ENCODE measurements at places on chromosomes 5 and 9.

DNA sequence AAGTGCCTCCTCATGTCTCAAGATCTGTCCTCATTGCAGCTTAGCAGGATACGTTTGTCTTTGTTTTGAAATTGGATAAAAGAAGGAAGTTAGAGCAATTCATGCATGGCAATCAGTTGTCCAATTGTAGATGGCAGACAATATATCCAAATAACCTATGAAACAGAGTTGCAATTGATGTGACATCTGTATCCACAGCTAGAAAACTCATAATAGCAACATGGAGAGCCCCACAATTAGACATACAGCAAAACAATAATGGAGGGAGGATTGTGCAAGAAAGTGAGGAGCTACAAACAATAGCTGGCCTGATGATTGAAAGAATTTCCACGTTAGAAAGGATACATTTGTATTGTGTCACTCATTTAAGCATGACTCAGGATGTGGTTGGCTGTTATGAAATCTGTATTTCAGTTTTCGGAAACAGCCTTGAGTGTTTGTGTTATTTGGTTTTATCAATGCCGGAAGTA is 132.0 kb downstream of the FAM174A start:
- H3K27ac ChIP-seq, result no peak overlapping the region
- H3K4me1 ChIP-seq, result no peaks in the 10 kb centered on the region
- DNase-seq, result peak; percentile 93
- no peaks in the 10 kb centered on the region for H3K27me3 ChIP-seq
- no peak overlapping the region for H3K4me3 ChIP-seq

DNA sequence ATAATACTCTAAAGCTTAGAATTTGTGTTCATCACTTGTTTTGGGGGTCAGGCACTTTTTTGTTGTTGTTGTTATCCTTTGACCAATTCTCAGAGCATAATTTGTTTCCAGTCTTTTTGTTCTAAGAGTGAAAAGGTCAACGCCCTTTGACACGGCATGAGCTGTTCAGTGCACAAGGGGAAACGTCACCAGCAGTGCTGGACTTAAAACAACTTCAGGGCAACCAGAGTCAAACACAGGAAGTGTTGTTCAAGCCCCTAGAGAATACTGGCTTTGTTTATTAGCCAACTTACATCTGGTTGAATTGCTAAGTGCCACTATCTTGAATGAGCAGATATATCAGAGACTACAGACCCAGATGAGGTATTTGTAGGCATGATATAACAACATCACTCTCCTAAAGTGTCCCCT is 368.9 kb downstream of the TMEM161B start:
- H3K27me3 ChIP-seq, result no peaks in the 10 kb centered on the region
- no peaks in the 10 kb centered on the region for H3K36me3 ChIP-seq
- H3K4me3 ChIP-seq, result no peak overlapping the region

DNA sequence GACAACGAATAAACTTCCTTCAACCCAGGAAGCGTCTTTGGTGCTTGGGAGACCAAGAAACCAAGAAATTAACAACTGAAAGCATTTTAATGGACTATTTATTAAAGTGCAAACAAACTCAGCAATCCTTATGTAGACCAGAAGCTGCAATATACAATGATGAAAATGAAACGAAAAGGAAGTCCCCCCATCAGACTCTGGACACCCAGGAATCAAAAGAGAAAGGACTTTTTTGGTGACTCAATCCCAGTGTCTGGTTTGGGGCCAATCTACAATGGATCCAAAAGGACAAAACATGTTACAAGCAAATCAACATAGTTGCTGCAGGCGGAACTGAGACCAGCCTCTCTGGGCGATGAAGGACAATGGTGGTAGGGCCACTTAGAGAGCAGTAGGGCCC is 39.5 kb downstream of the C9orf152 start:
- peak; percentile 21 for DNase-seq
- no peak overlapping the region for H3K4me3 ChIP-seq
- peaks cover 3% of the 10 kb centered on the region for H3K36me3 ChIP-seq
- H3K27ac ChIP-seq, result no peak overlapping the region
- peaks cover 13% of the 10 kb centered on the region for H3K4me1 ChIP-seq

DNA sequence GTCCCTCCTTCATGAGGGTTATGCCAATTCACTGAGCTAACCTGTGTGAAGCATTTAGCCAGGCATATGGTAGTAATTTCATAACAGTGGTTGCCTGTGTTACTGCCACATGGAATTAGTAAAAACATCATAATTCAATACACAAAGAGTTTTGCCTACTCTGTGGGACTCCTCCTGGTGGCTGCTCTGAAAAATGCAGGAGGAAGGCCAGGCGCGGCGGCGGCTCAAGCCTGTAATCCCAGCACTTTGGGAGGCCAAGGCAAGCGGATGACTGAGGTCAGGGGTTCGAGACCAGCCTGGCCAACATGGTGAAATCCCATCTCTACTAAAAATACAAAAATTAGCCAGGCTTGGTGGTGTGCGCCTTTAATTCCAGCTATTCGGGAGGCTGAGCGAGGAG is 547.3 kb downstream of the CDK5RAP2 start:
- H3K27ac ChIP-seq, result no peak overlapping the region
- no peaks in the 10 kb centered on the region for H3K36me3 ChIP-seq
- DNase-seq, result no peak
- H3K4me1 ChIP-seq, result no peaks in the 10 kb centered on the region

GRCh38 chr9:134707031-134707680 is 65.6 kb downstream of the COL5A1 start:
- peaks cover 2% of the 10 kb centered on the region for H3K27me3 ChIP-seq
- no peaks in the 10 kb centered on the region for H3K4me1 ChIP-seq
- no peak overlapping the region for H3K4me3 ChIP-seq
- no peak overlapping the region for H3K27ac ChIP-seq

- no peak for DNase-seq
- H3K27me3 ChIP-seq, result no peaks in the 10 kb centered on the region
- no peak overlapping the region for H3K4me3 ChIP-seq
- no peak overlapping the region for H3K27ac ChIP-seq
These were observed 15.4 kb downstream of the NDUFS4 start for GRCh38 chr5:53575831-53576230.

- no peak overlapping the region for H3K4me3 ChIP-seq
- H3K4me1 ChIP-seq, result peaks cover 2% of the 10 kb centered on the region
- no peaks in the 10 kb centered on the region for H3K27me3 ChIP-seq
These were observed 60.3 kb upstream of the NEK6 start for GRCh38 chr9:124197177-124198095.

DNA sequence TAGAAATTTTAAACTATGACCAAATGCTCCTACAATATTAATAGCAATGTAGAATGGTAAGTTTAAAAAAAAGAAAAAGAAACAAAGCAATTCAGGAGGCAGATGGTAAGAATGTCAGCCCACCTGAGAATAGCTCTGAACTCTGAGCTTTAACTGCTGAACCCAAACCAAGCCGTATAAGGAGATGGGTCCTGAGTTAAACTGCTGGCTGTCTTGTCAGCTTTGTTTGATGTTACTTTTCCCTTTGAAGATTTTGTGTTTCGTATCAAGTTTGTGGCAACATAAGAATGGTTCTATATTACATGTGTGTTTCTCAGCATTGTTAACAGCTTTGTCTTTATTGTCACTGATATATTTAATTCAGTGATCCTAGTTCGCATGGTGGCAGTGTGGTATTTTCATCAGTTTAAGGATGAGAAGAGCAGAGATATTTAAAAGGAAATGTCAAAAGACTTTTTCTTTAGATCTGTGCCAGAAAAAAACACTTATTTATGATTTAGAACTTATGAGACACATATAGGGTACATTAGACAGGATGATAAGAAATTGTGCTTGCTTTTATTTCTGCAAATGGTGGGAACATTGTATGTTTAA is 390.1 kb downstream of the CCDC171 start:
- no peak overlapping the region for H3K27ac ChIP-seq
- H3K4me1 ChIP-seq, result no peaks in the 10 kb centered on the region
- no peaks in the 10 kb centered on the region for H3K36me3 ChIP-seq
- H3K27me3 ChIP-seq, result no peaks in the 10 kb centered on the region

DNA sequence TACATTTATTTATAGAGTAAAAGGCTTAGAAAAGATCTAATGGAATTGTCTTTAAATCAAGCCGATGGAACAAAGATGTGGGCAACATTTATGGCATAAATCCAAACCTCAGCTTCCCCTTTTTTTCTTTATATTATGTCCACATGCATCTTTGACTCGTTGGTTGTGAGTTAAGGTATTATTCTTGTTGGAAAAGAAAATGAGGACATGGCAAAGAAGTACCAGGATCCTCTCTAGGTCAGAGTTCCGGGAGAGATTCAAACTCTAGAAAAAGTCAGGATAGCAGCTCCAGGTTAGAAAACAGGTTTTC is 508 bp upstream of the NME5 start:
- H3K4me1 ChIP-seq, result peaks cover 9% of the 10 kb centered on the region
- H3K36me3 ChIP-seq, result no peaks in the 10 kb centered on the region
- no peak overlapping the region for H3K27ac ChIP-seq
- peak; percentile 93 for DNase-seq
- no peak overlapping the region for H3K4me3 ChIP-seq

DNA sequence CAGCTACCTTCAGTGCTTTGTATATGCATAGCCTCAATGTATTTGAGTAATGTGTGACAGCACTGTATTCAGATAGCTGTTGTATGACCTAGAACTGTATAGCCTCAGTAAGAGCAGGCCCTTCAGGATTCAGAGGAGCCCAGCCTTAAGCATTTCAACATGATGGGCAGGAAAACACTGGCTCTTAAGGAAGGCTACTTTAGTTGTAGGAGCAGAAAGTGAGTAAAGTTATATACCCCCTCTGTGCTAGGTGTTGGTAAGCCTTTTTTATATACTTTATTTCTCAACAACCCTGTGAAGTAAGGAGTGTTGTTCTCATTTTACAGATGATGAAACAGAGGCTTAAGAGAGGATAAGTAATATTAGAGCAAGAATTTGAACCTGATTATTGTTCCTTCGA is 1.5 kb upstream of the GPR21 start:
- H3K4me3 ChIP-seq, result no peak overlapping the region
- H3K4me1 ChIP-seq, result peaks cover 92% of the 10 kb centered on the region
- no peak for DNase-seq

DNA sequence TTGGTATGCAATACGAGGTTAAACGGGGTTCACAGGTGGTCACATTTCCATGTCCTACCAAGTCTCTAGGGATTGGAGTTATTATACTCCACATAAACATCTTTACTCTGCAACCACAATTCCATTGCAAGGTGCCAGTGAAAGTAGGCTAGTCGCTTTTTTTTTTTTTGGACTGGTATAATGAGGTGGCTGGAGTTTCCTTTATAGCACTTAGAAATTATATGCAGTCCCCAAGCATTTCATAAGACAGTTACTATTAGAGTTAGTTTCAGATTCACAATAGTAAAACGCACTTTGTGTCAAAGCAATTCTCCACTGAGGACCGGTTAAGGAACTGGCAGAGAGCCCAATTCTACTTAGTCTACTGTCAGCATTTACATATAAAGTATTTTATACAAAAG is 1.4 kb downstream of the MEF2C start:
- DNase-seq, result peak; percentile 58
- H3K4me3 ChIP-seq, result peak overlapping the region; percentile 100
- no peaks in the 10 kb centered on the region for H3K36me3 ChIP-seq
- peak overlapping the region; percentile 95 for H3K27ac ChIP-seq
- H3K4me1 ChIP-seq, result peaks cover 10% of the 10 kb centered on the region
